Activated T-cell treated with anti-CD3 and anti-CD28 coated beads for 48 hours (primary cell): ENCODE measurements at places on chromosomes 2 and 18.

- no peak for DNase-seq
Observed at GRCh38 chr2:10139536-10139935, 17.0 kb downstream of the RRM2 start.

DNA sequence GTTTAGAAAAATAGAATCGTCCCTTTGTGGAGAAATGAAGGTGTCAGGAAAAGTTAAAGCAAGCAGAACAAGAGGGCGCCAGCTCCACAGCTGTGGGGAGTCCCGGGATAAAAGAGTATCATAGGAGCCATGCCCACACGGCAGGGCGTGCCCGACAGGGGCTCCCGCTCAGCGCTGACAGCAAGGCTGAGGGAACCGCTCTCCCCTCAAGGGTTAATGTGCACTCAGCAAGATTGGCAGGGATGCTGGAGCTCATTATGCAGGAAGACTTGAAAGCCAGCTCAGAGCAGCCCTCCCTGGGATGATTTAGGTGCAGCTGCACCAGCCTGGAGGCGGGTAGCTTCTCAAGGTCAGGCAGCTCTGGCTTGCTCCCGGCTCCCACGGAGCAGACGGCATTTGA, 500.2 kb downstream of the EIPR1 start:
- no peak for DNase-seq

DNA sequence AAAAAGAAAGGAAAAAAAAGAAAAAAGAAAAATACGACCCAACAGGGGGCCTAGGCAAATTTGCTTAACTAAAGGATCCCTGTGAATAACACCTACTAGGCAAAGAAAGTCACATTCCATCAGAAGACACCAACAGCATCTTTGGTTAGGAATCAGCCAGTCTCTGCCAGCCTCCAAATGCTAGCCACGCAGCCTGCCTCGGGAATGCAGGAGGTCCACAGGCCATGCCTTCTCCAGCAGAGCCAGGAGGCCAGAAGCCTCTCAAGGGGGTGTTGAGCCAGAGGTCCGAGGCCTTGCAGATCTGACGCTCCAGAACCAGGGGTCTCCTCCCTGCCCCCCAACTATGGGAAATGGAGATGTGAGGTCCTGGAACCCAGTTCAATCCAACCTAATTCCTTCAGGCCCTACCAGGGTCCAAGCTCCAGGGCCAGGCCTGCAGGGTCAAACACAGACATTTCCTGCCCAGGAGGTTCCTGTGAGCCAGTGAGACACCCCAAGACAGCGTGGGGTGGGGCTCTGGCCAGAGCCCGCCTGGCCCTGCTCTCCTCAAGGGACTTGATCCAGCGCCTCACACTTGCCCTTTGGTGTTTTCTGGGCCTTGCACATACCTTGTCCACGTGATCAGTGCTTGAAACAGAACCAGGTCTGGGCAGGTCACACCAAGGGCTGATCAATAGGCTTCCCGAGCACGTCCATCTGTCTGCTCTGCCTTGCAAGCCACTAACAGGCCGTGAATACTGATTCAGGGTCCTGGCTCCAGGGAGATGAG, 289.6 kb upstream of the ID2 start:
- no peak for DNase-seq

GRCh38 chr2:111227716-111228141, 107.0 kb downstream of the BCL2L11 start:
- no peak for DNase-seq

GRCh38 chr2:96760986-96761832, 507 bp downstream of the CNNM4 start:
- DNase-seq: peak; percentile 23

GRCh38 chr2:84980263-84980983, 9.5 kb downstream of the KCMF1 start:
- no peak for DNase-seq

GRCh38 chr2:25602333-25602723, 71.0 kb downstream of the DTNB start:
- no peak for DNase-seq

DNA sequence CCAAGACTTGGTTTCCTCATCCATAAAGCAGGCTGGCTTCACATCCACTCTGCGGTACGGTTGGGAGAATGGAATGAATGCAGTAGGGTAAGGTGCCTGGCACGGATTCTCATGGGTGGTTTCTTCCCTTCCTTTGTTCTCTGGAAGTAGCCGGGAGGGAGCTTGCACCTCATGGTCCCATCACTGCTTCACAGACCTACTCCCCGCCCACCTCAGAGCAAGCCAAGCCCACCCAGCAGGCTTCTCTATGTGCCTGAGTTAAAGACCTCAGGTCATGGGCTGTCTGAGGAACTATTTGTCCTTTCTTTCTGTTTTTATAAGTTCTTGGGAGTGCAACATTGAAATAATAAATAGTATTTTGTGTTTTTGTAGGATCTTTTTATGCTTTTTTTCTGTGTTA, 3.5 kb downstream of the DCDC2C start:
- no peak for DNase-seq

GRCh38 chr2:159650574-159650973, 34.2 kb upstream of the BAZ2B start:
- no peak for DNase-seq

DNA sequence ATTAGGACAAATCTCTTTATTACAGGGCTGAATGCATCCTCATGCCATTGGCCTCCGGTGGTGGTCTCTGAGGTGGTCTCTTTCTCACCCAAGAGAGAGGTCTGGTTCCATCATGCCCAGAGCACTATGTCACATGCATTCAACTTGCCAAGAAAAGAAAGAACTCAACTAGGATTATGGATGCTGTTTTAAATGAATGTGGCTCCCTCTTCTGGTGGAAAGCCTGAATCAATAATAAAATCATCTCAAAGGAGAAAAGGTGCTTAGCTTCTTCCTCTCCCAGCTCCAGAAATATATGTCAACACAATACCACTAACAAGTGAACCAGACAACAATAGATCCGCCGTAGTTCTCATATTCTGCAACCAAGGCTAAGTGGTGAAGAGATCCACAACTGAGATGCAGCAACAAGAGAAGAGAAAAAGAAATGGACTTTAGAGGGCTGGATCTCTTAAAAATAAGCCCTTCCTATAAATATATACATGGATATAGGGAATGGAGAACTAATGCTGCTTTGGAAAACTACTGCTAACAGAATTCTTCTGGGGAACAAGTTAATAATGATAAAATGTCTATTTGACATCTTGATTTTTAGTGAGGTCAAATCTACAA, 396.8 kb downstream of the NCKAP5 start:
- DNase-seq: no peak

- DNase-seq: no peak
Observed at GRCh38 chr18:62539284-62540165, 16.7 kb downstream of the ZCCHC2 start.

DNA sequence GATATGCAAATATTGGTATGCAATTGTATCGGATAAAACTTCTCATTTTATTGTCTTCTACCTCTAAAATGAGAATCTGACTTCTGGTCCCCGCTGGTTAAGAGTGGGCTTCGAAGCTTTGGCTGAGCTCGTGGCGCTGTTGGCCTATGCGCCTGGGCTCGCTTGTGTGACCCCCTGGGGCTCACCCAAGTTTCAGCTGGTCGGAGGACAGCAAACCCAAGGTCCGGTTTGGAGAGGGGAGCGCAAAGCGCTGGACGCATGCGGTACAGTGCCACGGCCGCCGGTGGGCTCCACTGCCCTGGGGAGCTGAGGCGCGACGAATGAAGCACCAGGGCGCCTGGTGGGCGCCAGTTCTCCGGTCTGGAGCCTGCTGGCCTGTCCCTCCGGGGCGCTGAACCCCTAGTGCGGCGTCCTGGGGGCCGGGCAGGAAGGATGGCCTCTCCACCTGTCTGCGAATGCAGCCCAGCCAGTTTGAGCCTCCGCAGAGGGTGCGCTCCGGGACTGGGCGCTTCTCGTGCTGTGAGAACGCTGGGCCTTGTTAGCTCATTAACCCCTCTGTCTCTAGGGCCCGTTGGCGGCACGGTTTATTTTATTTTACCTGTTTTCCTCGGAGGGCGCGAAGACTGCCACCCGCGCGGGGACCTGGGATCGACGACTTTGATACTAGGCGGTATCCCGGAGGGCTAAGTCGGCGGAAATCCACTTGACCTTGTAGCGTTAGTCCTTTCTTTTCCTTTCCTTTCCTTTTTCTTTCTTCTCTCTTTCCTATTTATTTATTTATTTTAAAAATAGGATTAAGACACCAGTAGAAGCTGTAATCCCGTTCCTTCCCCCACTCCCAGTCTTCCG, 10.4 kb downstream of the MEIS1 start:
- no peak for DNase-seq

- DNase-seq: no peak
Observed at GRCh38 chr18:30709595-30709994, 332.9 kb downstream of the DSC3 start.

- no peak for DNase-seq
Observed at GRCh38 chr2:156538083-156538504, 101.9 kb downstream of the GPD2 start.
